SK-N-SH (cell line): ENCODE measurements at places on chromosomes 6 and 20.

- DNase-seq = no peak
Observed at GRCh38 chr20:1310506-1311190, 18.3 kb downstream of the SDCBP2 start.

GRCh38 chr6:113364766-113365165, 492.4 kb upstream of the MARCKS start:
- no peak for DNase-seq

GRCh38 chr6:138953451-138953850, 34.6 kb downstream of the REPS1 start:
- no peak for DNase-seq

- no peak for DNase-seq
Observed at GRCh38 chr6:14047151-14047740, 70.3 kb upstream of the CD83 start.

DNA sequence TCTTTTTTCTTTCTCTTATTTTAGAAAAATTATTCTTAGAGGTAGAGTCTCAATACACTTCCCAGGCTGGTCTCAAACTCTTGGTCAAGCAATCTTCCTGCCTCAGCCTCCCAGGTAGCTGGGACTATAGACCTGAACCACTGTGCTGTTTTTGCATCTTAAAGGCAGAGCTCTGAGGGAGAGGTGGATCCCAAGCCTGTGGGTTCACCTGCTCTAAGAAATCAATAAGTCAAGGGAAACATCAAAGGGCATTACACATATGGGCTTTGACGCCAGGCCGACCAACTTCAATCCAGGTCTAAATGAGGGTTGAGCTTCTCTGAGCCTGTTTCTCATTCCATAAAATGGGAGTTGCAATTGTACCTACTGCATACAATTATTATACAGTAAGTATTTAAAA, 223.9 kb downstream of the LY86 start:
- DNase-seq = no peak

DNA sequence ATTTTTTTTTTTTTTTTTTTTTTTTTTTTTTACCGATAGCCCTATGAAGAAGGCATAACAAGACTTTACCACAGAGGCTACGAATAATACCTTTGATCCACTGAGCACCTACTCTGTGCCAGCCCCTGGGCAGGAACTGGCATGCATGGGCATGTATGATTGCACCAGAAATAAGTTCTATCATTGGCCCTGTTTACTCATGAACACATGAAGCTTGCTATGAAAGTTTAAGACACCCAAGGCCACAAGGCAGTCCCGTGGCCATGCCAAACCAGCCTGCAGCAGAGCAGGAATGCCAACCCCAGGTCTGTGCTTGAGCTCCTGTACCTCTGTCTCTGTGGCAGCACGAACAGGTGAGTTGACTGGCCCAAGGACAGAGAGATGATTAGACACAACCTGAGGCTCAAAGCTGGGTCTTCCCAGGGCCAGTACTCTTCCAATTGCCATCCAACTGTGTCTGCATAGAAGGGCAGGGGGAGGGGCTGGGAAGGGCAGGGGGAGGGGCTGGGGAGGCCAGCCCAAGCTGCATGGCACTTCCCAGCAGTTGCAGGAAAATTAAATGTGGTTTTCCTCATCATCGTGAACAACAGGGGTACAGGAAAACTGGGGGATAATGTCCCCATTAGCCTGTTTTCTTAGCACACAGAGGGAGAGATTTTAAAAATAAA, 63.5 kb downstream of the LRFN2 start:
- no peak for DNase-seq
